Stimulated activated memory B cell treated with anti-CD40 and anti-IgM and Interleukin-4, amounts not matched to agents 10 μg/mL and 1 μg/mL and 100 μg/mL, for 72 hours (primary cell): ENCODE measurements at places on chromosomes 11 and 22.

- ATAC-seq: no peak
Observed at GRCh38 chr11:109641549-109641948, 219.6 kb downstream of the C11orf87 start.

DNA sequence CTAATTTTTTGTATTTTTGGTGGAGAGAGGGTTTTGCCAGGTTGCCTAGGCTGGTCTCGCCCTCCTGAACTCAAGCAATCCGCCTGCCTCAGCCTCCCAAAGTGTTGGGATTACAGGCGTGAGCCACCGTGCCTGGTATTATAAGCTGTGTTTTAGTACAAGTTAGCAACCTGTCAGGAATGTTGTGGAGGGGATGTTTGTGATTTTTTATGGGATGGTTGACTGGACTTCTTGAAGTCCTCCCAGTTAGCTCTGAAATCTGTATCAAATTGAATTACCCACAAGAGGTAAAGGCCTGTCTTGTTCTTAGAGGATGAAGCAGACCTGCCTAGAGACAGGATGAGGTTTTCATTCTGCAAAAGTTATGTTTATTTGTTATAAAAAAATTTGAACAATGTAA is 34.1 kb upstream of the IL18BP start:
- no peak for ATAC-seq

GRCh38 chr22:44205516-44206329 is 25.0 kb downstream of the PARVG start:
- no peak for ATAC-seq

DNA sequence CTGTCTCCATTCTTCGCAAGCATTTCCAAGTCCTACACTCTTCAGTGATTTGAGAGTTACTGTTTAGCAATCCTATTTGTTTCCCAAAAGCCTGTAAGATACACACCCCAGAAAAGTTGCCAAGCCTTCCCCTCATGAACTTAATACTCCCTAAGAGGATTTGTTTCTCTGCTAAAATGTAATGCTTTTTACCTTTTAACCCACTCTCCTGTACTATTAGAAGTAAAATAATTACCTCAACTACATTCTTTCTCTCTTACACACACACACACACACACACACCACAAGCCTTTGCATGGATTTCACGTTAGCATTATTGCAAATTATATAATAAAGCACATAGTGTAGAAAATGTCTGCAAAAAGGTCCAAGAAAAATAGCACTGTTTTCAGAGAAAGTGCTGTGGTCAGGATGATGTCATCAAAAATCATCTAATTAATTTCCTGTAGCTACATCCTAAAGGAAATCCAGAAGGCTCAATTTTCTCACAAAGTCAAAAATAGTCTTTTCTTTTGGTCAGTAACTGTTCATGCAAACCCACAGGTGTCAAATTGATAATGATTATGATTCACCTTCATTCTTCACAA is 364.1 kb upstream of the PITPNB start:
- no peak for ATAC-seq

GRCh38 chr22:24335496-24335895 is 64.9 kb downstream of the SPECC1L start:
- no peak for ATAC-seq

- no peak for ATAC-seq
Observed at GRCh38 chr11:111631666-111632039, 29.4 kb downstream of the SIK2 start.

DNA sequence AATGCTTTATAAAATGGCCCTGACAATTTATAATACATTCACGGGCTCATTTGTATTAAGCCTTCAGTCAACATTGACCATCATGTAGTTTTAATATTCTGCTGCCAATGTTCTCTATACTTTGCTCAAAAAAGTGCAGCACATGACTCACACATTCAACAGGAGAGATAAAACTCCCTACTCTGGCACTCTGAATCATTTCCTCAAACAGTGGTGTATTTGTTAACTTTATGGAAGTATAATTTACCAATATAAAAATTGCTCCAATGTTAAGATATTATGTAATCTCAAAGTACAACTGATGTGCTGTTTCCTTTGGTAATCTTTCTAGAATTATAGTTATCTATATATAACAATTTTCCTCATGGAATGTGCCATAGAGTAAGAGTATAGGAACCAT is 39.9 kb downstream of the MAML2 start:
- no peak for ATAC-seq

DNA sequence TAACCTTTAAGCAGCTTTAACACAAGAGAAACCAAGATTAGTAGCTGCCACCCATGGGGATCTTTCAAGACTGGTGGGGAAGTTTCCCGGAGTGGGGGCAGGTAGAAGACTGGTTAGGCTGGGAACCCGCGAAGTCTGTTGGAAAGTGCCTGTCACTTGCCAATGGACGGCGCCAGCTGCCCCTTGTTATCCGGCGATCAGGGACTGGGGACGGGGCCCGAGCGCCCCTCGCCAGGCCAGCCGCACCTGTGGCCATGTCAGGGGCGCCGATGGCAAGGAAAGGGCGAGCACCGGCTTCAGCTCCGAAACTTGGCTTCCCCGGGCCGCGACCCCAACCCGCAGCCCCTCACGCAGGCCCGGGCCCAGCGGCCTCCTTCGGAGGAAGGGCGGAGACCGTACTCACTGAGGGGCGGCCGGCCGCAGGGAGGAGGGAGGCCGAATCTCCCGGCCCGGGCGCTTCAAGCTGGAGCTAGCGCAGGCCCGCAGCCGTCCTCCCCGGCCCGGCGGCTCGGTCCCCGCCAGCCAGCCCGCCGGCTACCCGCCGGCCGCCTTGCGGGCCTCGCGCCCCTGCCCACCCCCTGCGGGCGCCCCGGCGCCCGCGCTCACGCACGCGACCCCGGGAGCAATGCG is 539 bp downstream of the EIF4ENIF1 start:
- peak; percentile 34 for ATAC-seq

GRCh38 chr22:28148816-28149465 is 229.9 kb upstream of the PITPNB start:
- no peak for ATAC-seq
